Stromal cell of bone marrow (primary cell): ENCODE measurements at places on chromosomes 12 and 14.

- DNase-seq, result no peak
These were observed 464.0 kb downstream of the RAD51B start for GRCh38 chr14:68283378-68284123.

- DNase-seq, result no peak
These were observed 12.8 kb upstream of the CEP170B start for GRCh38 chr14:104852280-104852663.

DNA sequence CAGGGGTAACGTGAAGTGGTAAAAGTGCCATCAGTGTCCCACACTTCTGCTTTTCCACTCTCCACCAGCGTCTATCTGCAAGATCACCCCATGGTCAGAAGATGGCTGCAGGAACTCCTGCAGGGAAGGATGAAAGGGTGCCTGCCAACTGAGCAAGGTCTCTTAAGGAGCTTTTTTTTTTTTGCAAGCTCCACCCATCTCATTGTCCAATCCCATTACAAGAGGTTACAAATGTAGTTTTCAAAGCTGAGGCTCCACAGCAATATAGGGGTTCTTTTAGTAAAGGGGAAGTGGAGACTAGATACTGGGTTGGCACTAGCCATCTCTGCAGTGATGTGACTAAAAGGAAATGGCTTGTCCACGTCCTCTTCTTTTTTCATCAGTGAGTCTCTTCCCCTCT lies 5.9 kb upstream of the BHLHE41 start:
- DNase-seq, result no peak

DNA sequence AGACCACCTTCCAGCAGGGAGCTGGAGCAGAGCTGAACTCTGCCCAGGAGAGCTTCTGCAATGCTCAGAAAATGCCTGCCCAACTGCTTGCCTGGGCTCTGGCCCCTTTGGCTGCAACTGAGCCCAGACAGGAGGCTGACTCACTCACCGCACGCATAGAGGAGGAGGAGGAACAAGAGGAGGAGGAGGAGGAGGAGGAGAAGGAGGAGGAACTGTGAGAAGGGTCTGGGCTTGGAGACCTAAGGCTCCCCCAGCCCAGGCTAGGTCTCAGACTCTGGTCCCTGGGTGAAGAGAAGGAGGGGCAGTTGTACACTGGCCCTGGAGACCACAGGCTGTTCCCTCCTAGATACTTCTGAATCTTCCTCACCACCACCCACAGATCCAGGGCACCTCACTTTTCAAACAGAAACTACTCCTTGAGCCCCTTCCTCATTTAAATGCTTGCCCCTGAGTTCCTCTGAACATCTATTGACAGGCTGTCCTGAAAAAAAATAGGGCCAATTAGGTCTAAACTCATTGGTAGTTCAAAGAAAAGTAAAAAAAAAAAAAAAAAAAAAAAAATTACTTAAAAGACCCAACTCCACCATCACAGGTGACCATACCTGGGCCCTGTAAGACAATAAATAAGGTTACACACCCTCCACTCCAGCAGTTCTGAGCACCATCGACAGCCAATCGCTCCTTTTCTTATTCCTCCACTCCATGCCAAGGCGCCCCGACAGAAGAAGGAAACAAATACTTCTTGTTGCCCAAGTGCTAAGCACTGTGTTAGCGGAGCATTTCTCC lies 674 bp downstream of the VDR start:
- peak; percentile 70 for DNase-seq

- no peak for DNase-seq
These were observed 203.5 kb upstream of the G2E3 start for GRCh38 chr14:30355431-30355913.

DNA sequence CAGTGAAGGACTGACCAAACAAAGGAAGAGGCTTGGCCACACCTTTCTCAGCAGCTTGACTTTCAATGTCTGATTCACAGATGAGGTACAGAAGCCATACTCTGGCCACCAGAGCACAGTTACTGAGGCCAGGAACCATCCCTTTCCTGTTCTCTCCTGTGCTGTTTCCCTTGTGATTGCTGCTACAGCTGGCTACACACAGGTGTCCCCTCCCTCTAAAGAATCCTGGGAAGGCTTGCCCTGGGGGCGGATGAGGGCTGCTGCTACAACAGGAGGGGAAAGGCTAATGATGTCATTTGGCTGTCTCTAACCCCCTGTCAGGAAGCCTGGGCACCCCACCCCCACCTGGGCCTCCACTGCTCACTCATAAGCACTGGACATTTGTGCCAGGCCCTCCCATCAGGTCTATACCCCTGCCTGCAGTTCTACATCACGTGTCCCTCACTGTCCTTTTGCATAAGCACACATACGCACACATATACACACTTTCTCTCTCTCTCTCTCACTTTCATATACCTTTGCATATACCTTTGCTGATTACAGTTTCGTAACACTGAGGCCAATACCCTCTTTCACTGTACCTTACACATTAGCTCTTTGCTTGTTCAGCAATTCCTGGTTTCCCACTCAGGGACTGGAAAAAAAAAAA lies 41.4 kb downstream of the PRPF40B start:
- DNase-seq, result no peak

DNA sequence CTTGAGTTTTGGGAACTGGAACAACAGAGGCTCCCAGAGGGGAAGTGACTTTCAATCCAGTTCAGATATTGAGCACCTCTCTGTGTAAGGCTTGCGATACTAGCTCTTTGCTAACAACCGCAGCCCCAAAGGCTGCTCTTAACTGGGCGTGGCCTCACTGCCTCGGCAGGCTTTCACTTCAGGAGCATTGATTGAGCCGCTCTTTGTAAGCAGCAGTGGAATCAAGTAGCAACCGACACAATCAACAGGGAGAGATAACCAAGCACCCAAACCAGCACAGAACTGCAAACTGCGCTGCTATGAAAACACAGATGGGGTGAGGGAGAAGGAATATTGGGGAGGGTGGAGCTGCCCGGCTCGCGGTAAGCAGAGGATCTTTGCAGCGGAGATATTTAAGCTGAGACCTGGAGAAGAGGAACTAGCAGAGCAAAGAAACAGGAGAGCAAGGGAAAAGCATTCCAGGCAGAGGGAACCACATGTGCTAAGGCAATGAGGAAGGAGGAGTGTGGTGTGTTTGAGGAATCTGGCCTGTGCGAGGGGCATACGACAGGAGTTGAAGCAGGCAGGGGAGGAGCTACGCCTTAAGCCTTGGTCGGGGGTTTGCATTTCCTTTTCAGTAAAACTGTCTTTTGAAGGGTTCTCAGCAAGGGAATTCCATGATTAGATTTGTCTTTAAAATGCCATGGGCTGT lies 17.3 kb upstream of the YY1 start:
- DNase-seq, result peak; percentile 49

DNA sequence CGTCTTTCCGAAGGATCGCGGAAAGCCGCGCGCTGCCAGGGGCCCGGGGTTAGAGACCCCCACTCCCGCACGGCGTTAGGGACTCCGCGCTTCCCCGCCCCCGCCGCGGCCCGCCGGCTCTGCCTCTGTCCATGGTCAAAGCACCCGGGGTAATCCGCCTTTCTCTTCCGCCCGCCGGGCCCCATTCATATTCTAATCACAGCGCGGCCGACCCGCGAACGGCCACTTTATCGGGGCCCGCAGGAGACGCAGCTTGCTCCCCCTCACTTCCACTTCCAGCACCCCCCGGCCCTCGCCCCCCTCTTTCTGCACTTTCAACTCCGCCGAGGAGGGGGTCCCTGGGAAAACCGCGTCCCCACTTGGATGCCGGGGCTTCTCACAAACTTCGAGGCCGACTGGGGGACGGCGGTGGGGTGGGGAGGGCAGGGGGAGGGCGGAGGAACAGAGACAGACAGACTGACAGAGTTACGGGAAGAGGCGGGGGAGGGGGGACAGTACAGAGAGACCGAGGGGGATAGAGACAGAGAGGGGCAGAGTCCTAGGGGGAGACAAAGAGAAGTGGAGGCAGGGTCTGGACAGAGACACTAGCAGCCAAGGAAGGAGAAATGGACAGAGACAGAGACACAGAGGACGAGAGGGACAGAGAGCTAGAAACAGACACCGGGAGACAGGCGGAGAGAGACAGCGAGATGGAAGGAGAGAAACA lies 1.1 kb upstream of the RFX4 start:
- no peak for DNase-seq

- no peak for DNase-seq
These were observed 550.0 kb upstream of the TBX3 start for GRCh38 chr12:115233891-115234543.

- no peak for DNase-seq
These were observed 83.5 kb downstream of the TTC6 start for GRCh38 chr14:37678916-37679315.

- no peak for DNase-seq
These were observed 84.9 kb upstream of the EVL start for GRCh38 chr14:99980299-99980698.

GRCh38 chr12:124125203-124125871 lies 152.3 kb downstream of the ZNF664 start:
- DNase-seq, result no peak

GRCh38 chr14:25237845-25238244 lies 187.9 kb upstream of the STXBP6 start:
- DNase-seq, result peak; percentile 4

- DNase-seq, result no peak
These were observed 57.3 kb downstream of the EP400 start for GRCh38 chr12:132007041-132007440.

- peak; percentile 0 for DNase-seq
These were observed 85.4 kb downstream of the HECTD1 start for GRCh38 chr14:31122098-31122611.
